GM12892 (cell line): ENCODE measurements at places on chromosomes 12 and 14.

GRCh38 chr12:100868487-100868886 lies 73.9 kb downstream of the ANO4 start:
- DNase-seq: no peak

- DNase-seq: no peak
Measured at GRCh38 chr12:65082406-65082805, 38.7 kb downstream of the WIF1 start.

DNA sequence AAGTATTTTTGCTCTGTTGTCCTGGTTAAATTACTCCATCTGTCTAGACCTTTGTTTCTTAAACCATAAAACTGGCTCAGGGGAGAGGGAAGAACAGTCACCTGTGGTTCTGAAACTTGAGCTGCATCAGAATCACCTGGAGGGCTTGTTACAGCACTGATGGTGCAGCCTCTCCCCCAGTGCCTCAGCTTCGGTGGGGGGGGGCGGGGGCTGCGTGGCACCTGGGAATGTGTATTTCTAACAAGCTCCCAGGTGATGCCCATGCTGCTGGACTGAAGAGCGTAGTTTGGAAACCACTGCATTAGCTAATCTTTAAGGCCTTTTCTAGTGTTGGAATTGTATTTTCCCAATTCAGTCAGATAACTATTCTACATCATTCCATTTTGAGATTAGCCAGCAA lies 42.7 kb downstream of the GPHB5 start:
- DNase-seq: no peak

GRCh38 chr14:20539906-20540305 lies 20.9 kb downstream of the RNASE9 start:
- no peak for DNase-seq

DNA sequence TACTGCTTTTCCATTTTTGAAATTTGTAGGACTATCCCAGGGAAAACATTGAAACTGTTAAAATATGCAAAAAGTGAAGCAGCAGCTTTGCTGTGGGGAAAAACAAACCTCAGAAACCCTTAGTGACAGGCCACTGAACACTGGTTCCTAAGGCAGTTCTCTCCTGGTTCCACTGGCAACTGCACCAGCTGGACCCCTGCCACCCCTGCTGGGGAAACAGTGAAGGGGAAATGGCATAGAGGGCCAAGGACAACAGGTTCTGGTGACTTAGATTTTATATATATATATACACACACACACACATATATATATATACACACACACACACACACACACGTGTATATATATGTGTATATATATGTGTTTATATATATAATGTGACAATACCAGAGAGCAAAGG lies 16.2 kb upstream of the KRT7 start:
- no peak for DNase-seq

GRCh38 chr12:55041345-55042055 lies 21.7 kb downstream of the NEUROD4 start:
- no peak for DNase-seq

DNA sequence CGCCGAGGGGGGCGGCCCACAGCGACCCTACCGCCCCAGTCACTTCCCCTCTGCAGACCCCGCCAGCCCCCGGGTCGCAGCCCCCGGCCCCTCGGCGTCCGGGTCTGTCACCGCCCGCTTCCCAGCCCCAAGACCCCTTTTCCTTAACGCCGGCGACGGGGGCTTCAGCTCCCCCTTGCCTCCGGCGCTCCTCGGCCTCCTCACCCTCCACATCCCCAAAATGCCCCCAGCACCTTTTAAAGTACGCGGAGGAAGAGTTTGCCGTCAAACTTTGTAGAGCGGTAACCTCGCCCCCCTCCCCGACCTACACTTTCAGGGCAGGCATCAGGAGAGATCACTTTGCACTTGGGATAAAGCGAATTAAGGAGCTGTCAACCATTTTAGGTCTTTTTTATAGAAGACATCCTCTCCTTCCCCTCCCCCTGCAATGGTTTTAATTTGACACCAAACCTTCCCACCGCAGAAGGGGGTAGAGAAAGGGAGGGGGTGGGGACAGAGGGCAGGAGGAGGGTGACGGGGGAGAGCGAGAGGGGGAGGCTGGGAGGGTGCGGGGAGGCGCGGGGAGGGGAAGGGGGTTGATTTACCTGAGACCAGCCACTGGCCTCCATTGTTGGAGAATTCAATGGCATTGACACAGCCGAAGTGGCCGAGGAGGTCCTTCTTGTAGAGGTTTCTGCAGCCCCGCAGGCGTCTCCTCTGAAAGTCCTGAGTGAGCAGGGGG lies 578 bp downstream of the DCAF5 start:
- DNase-seq: no peak

DNA sequence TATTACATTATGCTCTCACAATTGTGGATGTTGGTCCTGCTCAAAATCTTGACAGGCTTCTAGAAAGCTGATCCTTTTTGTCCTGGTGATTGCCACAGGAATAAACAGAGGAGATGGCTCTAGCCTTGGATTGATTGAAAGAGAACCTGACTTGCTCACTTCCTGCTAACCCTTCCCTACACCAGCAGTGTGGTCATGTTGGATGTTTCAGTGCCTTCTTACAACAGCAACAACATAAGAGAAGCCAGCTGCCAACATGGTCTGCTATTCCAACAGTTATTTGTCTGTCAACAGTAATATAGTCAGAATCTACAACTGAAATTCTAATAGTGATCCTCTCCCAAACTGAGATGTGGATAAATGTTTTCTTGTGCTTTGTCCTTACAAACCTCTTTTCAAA lies 311.6 kb upstream of the DIO2 start:
- DNase-seq: no peak

- peak; percentile 31 for DNase-seq
Measured at GRCh38 chr12:30926243-30927221, at the start of gene TSPAN11. Gene TSPAN11 (plus strand): TSS chr12:30926748. CDS start chr12:30953992, 27,244 bp downstream.

DNA sequence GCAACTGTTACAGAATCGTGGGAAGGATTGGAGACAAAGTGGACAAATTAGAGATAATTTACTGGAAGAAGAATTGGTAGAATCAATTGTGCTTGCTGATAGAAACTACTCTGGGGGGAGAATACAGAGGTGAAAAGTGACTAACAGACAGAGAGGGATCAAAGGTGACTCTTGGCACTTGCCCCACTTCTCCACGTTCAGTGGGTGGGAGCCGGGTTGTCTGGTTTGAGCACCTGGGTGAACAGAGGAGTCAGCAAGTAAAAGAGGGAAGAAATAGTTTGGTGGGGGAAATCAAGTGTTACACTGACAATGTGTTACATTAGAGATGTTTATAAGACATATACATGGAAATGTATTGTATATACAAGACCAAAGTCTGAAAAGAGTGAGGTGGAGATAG lies 69.1 kb downstream of the PPP2R5E start:
- no peak for DNase-seq

DNA sequence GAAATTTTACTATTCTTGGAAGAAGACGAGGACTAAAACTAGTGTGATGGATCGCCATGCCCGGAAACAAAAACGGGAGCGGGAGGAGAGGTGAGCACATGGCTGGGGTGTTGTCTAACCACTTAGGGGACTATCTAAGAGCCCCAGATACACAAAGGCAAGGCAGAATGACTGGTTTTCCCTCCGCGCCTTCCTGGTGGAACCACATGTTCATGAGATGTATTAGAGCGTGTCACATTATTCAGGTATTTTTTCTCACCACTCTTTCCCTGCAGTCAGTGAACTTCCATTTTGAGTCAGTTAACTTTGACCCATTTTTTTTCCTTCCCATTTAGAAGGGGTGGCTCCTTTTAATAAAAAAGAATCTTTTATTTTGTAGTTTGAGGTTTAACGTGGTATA lies 68.8 kb upstream of the TRAF3 start:
- no peak for DNase-seq

- no peak for DNase-seq
Measured at GRCh38 chr12:7948589-7949260, 12.7 kb upstream of the SLC2A3 start.

DNA sequence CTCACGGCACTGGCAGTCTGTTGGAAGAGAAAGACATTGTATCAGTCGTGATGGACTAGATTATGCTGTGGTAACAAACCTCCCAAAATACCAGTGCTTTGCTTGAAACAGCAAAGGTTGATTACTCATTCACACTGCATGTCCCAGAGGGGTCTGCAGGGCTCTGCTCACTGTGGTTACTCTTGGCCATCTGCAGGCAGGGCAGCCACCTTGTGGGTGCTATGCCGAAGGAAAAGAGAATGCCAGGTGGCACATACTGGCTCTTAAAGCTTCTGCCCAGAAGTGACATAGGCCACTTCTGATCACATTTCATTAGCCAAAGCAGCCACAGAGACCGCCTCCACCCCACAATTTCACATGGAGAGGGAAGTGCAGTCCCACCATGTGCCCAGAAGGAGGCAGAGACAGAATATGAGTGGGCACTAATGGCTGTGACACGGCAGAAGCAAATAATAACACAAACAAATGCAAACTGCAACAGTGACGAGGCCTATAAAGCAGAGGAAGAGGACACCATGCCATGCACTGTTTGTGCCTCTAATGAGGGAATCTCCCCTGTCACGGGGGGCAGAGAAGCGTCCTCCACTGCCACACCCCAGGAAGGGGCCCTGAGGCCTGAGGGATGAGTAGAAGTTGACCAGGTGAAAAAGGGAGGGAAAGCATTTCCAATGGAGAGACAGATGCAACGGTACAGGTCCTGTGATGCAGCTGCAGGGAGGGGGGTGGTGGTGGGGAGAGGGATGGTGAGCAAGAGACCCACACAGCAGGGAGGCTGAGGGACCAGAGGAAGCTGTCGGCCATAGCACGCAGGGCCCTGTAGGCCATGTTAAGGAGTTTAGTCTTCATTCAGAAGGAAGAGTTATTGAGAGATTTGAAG lies 51.7 kb upstream of the KICS2 start:
- no peak for DNase-seq

- DNase-seq: no peak
Measured at GRCh38 chr12:131758016-131758739, 47.3 kb downstream of the SFSWAP start.

- no peak for DNase-seq
Measured at GRCh38 chr14:52046376-52046917, 22.4 kb downstream of the NID2 start.

DNA sequence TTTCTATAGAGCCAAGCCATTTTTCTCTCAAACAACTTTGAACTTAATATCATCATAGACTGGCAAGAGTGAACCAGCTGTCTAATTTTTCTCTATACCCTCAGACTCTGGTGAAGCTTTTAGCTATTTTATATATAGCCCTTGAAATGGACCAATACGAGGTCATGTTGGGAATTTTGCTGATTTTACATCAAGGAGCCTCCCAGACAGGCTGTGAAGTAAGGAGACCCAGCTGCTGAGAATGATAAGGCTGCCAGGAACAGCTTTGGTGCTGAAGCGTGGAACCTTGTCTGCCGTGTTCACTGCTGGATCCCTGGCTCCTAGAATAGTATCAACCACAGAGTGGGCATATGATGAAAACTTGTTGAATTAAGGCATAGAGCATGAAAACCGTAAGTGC lies 326.2 kb upstream of the NAV3 start:
- DNase-seq: no peak

- DNase-seq: no peak
Measured at GRCh38 chr14:71070169-71070568, 162.9 kb downstream of the PCNX1 start.

DNA sequence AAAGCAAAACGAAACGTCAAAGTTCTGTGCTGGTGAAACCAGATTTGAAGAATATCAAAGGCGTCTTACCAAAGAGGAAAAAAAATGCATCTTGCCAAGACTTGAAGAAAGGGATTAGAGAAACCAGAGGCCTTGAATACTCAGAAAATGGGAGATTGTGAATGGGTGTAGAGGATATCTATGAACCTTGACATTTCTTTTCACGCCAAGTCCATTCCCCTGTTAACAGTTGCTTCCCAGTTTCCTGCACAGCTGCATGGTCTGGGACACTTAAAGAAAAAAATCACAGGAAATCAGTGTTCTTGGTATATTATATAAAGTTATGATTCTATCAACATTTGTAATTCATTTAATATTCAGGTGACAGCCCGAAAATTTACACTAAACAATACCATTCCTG lies 1.4 kb upstream of the GTF2A1 start:
- DNase-seq: no peak

DNA sequence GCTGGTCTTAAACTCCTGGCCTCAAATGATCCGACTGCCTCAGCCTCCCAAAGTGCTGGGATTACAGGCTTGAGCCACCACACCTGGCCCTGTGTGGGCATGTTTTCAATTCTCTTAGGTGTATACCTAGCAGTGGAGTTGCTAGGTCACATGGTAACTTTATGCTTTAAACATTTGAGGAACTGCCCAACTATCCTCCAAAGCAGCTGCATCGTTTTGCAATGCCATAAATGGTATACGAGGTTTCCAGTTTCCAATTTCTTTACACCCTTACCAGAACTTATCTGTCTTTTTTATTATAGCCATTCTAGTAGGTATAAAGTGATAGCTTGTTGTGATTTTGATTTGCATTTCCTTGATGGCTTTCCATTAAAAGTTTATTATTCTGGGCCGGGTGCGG lies 25.1 kb downstream of the RBMS2 start:
- DNase-seq: no peak

GRCh38 chr14:99035712-99036610 lies 236.0 kb downstream of the BCL11B start:
- DNase-seq: no peak

DNA sequence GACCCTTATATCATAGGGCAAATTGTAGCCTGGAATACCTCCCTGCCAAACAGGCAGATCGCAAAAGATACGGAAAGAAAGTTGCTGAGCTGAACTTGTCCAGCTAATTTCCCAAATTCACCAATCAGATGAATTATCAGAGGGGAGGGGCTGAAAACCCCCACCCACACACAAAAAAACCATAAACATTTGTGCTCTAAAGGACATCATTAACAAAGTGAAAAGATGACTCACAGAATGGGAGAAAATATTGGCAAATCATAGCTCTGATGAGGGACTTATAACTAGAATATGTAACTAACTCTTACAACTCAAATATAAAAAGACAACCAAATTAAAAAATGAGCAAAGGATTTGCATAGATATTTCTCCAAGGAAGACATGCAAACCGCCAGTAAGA lies 36.3 kb downstream of the PTHLH start:
- no peak for DNase-seq

DNA sequence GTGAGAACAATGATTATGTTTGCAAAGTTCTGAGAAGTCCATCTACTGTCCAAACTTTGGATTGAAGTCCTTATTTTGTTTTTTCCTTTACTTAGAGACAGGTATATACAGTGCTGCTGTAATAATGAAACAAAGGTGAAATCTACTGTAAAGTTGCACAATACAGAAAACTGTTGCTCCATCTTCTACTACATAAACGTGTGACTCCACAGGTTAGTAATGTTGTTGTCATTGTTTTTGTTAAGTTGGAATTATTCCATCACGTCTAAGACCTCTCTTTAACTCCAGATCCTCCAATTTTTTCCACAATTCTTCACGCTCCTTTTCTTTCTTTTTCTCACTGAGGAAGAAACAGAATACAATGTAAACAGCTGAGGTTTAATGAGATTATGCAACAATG lies 57.0 kb upstream of the GPHB5 start:
- DNase-seq: no peak
